Activated CD4-positive, alpha-beta memory T cell treated with anti-CD3 and anti-CD28 coated beads, Interleukin-2, amount 10 ng/mL, durations not matched to agents 7 days and 5 days (primary cell): ENCODE measurements at places on chromosomes 11 and 22. TPM values are rescaled to one million over a fixed set of nuclear protein-coding genes. Genes with fewer than 3 reads are reported as not detected.

DNA sequence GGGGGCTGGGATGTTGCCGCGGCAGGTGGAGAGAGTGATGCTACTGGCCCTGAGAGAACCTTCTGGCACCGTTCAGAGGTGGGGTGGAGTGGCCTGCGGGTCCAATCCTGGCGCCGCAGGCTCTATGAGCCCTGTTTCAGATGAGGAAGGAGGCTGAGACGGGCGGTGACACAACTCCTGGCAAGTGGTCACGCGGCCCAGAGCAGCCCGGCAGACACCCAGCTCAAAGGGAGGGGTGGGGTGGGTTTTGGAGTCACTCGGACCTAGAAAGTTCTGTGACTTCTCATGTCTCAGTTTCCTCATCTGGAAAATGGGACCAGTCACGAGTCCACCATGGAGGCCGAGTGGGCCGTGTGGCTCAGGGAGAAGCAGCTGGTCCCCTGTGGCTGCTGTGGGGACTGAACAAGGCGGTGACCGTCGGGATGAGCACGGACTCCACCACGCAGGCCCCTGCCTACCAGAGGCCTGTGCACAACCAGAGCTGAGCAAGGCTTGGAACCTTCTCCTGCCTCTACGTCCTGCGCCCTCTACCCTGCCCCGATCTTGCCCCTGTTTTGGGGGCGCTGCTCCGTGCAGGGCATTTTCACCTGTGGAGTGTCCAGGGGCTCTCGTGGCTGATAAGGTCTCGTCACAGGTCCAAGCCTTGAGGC, 3.7 kb downstream of the TSPO start:
- no peak for DNase-seq
- no peak overlapping the region for H3K27ac ChIP-seq
- no peaks in the 10 kb centered on the region for H3K27me3 ChIP-seq
- H3K4me3 ChIP-seq: no peak overlapping the region
- H3K36me3 ChIP-seq: peaks cover 2% of the 10 kb centered on the region

- no peak for DNase-seq
- H3K27me3 ChIP-seq: no peaks in the 10 kb centered on the region
- peak overlapping the region; percentile 94 for H3K4me3 ChIP-seq
- H3K27ac ChIP-seq: peak overlapping the region; percentile 86
Measured at GRCh38 chr11:73787051-73787642, 527 bp upstream of the MRPL48 start.

DNA sequence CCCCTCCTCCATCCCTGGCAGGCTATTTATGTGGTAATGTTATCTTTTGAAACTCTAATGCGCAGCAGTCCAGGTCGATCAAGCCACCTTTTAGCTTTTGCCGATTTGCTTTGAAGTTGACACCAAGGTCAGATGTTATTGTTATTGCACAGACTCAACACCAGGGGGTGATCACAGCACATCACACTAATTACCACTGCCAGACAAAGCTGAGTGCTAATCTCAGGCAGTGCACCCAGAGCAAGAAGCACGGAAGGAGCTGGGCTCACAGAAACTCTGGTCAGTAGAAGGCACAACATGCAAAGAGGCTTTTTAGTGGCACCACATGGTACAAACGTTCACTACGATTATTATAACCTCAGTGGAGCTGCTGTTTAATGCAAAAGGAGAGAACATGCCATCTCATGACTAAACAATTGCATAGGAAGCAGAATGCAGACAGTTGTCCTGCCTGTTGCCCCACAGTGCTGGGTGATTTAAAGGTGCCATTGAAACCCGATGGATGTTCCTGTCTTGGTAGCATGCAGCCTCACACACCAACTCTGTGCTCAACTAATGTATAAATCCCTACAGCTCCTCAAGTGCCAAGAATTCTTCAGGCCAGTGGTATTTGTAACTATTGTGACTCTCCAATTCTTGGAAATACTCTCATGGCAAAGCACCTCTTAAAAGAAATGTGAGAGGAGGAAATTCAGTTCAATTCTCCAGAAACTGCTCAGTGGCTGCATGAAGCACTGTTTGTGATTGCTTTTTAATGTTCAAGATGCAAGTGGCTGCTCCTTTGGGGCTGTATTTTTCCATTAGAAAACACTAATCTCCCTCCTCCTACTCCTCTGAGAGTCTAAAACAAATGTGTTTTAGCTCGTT, 353.9 kb upstream of the DDI1 start:
- H3K27me3 ChIP-seq: no peaks in the 10 kb centered on the region
- H3K27ac ChIP-seq: no peak overlapping the region
- no peaks in the 10 kb centered on the region for H3K4me1 ChIP-seq
- no peak overlapping the region for H3K4me3 ChIP-seq
- DNase-seq: peak; percentile 47

DNA sequence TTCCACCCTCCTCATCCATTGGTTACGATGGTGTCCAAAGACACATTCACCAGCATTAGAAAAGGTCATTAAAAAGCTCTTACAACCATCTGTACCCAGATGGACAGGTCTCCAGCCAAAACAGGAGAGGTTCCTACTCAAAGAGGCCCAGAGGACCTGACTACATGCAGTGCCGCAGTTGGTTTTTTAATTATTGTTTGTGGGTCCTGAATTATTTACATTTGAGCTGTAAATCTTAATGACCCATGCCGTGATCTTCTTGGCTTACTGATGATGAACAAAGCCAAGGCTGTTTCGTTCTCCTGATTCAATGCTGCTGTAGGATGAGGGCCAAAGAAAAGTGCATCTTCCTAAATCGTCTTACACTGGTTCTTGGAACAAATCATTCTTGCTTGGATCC, 83.7 kb downstream of the CADM1 start:
- H3K4me3 ChIP-seq: no peak overlapping the region
- no peaks in the 10 kb centered on the region for H3K36me3 ChIP-seq
- H3K27me3 ChIP-seq: no peaks in the 10 kb centered on the region
- no peaks in the 10 kb centered on the region for H3K4me1 ChIP-seq
- no peak overlapping the region for H3K27ac ChIP-seq

GRCh38 chr11:92667486-92668152, 301.8 kb upstream of the MTNR1B start:
- no peaks in the 10 kb centered on the region for H3K27me3 ChIP-seq
- no peak for DNase-seq
- H3K4me3 ChIP-seq: no peak overlapping the region
- no peaks in the 10 kb centered on the region for H3K36me3 ChIP-seq
- no peaks in the 10 kb centered on the region for H3K4me1 ChIP-seq

DNA sequence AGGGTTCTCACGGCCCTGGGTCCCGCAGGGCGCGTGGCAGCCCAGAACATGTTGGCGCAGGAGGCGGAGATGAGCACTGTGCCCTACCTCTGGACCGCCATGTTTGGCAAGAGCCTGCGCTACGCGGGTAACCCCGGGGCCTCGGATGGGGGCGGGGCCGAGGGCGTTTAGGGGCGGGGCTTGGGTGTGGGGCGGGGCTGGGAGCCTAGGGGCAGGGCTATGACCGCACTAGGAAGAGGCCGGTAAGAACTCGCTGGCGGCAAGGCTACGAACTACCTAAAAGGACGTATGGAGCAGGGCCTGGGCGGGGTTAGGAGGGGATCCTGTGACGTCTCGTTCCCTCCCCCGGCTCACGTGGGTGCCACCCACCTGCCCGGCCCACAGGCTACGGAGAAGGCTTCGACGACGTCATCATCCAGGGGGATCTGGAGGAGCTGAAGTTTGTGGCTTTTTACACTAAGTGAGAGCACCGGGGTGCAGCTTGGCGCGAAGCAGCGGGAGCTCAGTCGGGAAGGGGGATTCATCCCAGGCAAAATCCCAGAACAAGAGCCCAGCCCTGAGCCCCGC, 2.8 kb upstream of the LZTR1 start:
- H3K36me3 ChIP-seq: peaks cover 12% of the 10 kb centered on the region
- peak overlapping the region; percentile 21 for H3K4me3 ChIP-seq
- H3K4me1 ChIP-seq: peaks cover 39% of the 10 kb centered on the region
- peak; percentile 62 for DNase-seq

DNA sequence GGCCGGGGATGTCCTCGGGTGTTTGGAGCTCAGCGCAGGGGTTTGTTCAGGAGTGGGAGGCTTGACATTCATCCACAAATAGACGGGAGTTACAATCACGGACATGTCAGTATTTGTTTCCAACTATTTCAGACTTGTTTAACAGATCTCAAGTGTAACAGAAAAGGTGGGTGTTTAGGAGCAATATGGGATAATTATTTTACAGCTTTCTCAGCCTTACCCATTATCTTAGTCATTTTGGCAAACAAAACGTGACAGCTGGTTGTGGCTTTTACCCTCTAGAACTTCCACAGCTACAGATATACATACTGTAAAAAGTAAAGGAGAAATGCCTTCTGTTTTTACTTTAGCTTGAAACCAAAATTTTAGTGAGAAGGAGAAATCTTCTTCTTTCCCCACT, 178.7 kb upstream of the TMEM45B start:
- H3K4me3 ChIP-seq: no peak overlapping the region
- H3K4me1 ChIP-seq: peaks cover 39% of the 10 kb centered on the region
- no peaks in the 10 kb centered on the region for H3K36me3 ChIP-seq
- DNase-seq: no peak
- no peak overlapping the region for H3K27ac ChIP-seq

GRCh38 chr11:64400102-64400501, 41.1 kb downstream of the RPS6KA4 start:
- H3K4me1 ChIP-seq: no peaks in the 10 kb centered on the region
- H3K27ac ChIP-seq: no peak overlapping the region
- H3K27me3 ChIP-seq: peaks cover 10% of the 10 kb centered on the region
- no peak for DNase-seq
- no peak overlapping the region for H3K4me3 ChIP-seq

- no peaks in the 10 kb centered on the region for H3K4me1 ChIP-seq
- no peaks in the 10 kb centered on the region for H3K36me3 ChIP-seq
- no peak overlapping the region for H3K27ac ChIP-seq
- no peak overlapping the region for H3K4me3 ChIP-seq
- no peak for DNase-seq
Measured at GRCh38 chr11:131889146-131889577, 518.7 kb downstream of the NTM start.

DNA sequence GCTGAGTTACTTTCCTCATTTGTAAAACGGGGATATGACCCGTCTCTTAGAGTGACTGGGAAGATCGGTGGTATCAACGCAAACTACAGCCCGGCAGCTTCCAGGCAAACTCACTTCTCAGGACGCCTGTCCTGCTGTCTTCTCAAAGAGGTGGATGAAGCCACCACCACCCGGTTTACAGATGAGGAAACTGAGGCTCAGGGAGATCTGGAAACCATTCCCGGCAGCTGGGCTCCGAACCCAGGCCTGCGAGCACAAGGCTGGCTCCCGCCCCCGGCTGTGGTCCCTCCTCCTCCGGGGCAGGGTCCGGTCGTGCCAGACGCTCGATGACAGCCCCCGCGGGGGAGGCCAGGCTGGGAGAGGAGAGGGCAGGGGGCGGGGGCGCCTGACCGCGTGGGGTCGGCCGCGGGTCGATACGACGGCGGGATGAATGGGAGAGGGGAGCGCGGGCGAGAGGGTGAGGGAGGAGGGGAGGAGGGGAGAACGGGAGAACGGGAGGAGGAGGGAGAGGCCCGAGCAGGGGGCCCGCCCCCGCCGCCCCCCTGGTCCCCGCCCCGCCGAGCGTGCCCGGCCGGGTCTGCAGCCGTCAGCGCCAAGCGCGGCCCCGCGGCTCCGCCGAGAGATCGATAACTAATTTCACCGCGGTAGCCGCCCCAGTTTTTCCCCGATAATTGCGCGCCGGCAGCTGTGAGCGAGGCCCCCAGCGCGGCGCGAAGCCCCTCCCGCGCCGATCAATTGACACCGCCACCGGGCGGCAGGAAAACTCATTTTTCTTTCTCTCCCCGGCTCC, 14.0 kb downstream of the IGLL1 start:
- H3K36me3 ChIP-seq: no peaks in the 10 kb centered on the region
- H3K4me3 ChIP-seq: peak overlapping the region; percentile 51
- DNase-seq: no peak
- no peak overlapping the region for H3K27ac ChIP-seq
- H3K27me3 ChIP-seq: peaks cover 30% of the 10 kb centered on the region
- peaks cover 10% of the 10 kb centered on the region for H3K4me1 ChIP-seq

- no peak overlapping the region for H3K27ac ChIP-seq
- no peaks in the 10 kb centered on the region for H3K27me3 ChIP-seq
- H3K4me3 ChIP-seq: no peak overlapping the region
- H3K36me3 ChIP-seq: no peaks in the 10 kb centered on the region
- no peak for DNase-seq
- no peaks in the 10 kb centered on the region for H3K4me1 ChIP-seq
Measured at GRCh38 chr11:103651341-103651998, 385.0 kb upstream of the DDI1 start.

GRCh38 chr11:28017816-28018215, 90.1 kb downstream of the KIF18A start:
- H3K4me3 ChIP-seq: no peak overlapping the region

- H3K36me3 ChIP-seq: peaks cover 56% of the 10 kb centered on the region
- DNase-seq: no peak
- H3K27ac ChIP-seq: no peak overlapping the region
- H3K27me3 ChIP-seq: no peaks in the 10 kb centered on the region
Measured at GRCh38 chr11:74037309-74037708, 28.4 kb upstream of the UCP3 start.

- H3K27ac ChIP-seq: no peak overlapping the region
- no peaks in the 10 kb centered on the region for H3K4me1 ChIP-seq
- H3K27me3 ChIP-seq: no peaks in the 10 kb centered on the region
- H3K4me3 ChIP-seq: no peak overlapping the region
Measured at GRCh38 chr11:89220684-89221339, 43.1 kb downstream of the TYR start.

Gene CRYBA4
- 0.48 TPM for total RNA-seq

Gene AIFM3
- 0.23 TPM for total RNA-seq

Gene PLAAT5
- not detected for total RNA-seq

Gene CST6
- 0.65 TPM for total RNA-seq
